ENCODE measurements at places on chromosomes 7 and 10. TPM values are rescaled to one million over a fixed set of nuclear protein-coding genes. Genes with fewer than 3 reads are reported as not detected.

OR2A5 gene
- not detected for total RNA-seq

- DNase-seq, result no peak
Observed at GRCh38 chr7:13179775-13180523, 492.5 kb downstream of the ARL4A start.

DNA sequence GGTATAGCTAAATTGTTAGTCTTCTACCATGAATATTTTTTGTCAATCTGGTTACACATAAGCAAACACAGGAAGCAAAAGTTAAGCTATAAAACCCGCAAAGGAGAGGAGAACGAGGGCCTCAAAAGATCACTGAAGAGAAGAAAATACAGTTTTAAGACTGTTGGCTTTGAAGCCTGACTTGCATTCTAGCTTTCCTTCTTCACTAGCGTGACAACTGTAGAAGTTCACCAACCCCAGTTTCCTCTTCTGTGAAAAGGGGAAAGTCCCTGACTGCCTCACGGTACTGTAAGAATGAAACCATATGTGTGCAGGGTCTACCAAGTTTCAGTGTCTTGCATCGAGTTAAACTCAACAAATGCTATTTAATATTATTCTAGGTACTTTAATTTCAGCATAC is 7.5 kb upstream of the LRRN3 start:
- DNase-seq, result no peak

DNA sequence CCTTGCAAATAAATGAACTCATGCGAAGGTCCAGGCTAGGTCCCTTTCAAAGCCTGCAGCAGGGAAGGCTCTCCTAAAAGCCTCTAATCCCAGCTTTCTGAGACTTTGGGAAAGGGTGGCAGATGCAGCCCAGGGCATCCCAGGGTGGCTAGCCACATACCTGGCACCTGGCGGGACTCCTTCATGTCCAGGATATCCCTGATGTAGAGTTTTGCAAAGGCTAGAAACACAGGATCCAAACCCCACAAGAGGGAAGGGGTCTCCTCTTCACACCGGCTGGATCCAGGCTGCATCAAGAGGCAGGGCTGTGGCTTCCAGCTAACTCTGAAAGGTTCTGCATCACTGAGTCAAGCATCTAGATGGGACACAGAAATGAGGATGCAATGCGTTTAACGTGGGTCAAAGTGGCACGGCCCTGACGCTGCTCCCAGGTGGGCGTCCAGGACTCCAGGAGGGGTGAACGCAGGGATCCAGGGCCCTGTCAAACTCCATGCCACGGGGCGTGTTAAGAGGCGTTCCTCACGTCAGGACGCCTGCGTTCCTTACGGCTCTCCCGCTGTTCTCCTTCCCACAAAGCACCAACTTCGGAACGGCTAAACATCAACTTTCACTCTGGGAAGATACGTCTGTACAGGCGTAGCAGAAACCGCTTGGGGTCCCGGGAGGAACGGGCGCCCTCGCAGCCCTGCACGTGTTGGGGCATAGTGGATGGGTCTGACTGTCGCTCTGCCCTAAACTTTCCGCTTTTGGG is 507 bp downstream of the STN1 start:
- peak; percentile 64 for DNase-seq

SAMD9 gene
- total RNA-seq, result 4.1 TPM

- DNase-seq, result no peak
Observed at GRCh38 chr7:31133497-31133896, 81.4 kb downstream of the ADCYAP1R1 start.

ACHE gene
- total RNA-seq, result 8.5 TPM

GRCh38 chr10:132590752-132591121 is 53.1 kb downstream of the INPP5A start:
- DNase-seq, result no peak

- no peak for DNase-seq
Observed at GRCh38 chr7:102079140-102080018, 207.3 kb upstream of the SH2B2 start.

GRCh38 chr10:13068071-13068470 is 31.9 kb upstream of the OPTN start:
- DNase-seq, result no peak

DNA sequence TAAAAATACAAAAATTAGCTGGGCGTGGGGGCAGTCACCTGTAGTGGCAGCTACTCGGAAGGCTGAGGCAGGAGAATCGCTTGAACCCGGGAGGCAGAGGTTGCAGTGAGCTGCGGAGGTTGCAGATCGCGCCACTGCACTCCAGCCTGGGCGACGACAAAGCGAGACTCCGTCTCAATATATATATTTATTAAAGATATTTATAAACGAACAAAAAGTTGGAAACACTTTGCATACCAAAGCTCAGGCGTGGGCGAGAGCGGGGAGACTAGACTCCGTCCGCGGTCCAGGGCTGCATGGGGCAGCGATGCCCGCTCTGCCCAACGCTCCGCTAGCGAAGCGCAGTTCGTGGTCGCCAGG is 7.9 kb upstream of the CRYGN start:
- no peak for DNase-seq

ARMC3 gene
- total RNA-seq, result not detected

DNA sequence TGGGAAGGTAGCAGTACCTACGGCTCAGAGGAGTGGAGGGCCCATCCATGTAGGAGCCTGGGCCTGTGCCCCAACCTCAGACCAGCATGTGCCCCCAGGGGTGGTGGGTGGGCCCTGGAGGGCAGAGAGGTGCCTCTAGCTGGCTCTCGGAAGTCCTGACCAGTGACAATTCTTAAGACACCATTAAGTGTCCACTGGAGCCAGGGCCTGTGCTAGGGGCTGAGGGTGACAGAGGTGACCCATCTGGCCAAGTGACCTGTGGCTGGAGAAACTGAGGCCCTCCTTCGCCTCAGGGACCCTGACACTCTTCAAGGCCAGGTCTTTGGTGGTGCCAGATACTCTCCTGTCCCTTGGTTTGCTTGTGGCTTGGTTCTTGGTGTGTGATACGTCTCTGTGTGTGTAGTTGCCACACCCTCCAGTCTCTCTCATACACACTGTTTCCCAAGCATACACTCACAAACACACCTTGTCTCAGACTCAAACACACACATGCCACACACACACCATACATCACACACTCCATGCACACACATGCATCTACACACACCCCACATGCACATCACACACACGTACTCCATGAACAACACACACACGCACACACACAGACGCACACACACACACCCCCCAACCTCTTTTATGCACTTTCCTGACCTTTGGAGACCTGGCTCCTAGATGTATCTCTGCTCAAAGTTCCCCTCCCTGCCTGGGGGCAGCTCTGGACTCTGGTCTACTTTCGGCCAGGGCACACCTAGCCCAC is 897 bp upstream of the RAMP3 start:
- no peak for DNase-seq

DNA sequence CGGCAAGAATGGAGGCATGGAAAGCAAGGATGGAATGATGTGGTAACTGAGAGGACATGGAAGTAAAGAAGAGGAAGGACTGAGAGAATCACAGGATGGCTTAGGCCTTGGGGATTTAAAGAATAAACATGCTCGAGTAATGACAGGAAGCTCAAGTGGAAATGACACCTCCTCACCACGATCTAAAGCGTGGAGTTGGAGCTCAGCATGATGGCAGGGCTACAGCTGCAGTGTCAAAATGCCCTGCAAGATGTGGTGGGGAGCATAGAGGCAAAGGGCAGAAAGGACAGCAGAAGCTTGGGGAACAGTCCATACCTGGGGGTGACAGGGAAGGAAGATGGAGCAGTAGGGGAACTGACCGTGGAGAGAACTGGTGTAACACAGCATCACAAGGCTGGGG is 229.5 kb upstream of the PLXNA4 start:
- DNase-seq, result no peak

DNA sequence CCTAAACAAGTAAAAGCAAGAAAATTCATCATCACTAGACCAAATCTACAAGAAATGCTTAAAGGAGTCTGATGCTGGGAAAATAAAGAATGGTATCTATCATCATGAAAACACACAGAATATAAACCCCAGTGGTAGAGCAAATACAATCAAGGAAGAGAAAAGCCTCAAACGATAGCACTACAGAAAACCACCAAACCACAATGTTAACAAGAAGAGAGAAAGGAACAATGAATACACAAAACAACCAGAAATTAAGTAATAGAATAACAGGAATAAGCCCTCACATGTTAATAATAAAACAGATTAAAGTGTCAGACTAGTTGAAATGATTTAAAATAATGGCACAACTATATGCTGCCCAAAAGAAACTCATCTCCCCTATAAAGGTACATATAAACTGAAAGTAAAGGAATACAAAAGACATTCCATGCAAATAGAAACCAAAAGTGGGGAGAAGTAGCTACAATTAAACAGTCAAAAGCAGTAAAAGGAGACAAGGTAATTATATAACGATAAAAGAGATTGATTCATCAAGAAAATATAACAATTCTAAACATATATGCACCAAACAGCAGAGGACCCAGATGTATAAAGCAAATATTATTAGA is 77.3 kb downstream of the JMJD1C start:
- no peak for DNase-seq

DNA sequence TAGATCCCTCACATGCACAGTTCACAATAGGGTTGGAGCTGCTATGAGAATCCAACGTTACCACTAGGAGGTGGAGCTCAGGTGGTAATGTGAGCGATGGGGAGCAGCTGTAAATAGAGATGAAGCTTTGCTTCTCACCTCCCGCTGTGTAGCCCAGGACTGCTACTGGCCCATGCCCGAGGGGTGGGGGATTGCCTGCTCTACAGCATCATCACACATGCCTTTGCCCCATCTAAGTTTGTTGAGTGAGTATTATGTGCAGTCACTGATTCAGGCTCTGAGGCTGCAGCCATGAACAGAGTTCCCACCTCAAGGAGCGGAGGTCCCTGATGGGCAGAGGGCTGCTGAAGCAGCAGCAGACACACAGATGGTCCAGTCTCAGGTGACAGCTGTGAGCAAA is 94.1 kb downstream of the CHST15 start:
- DNase-seq, result no peak

DNA sequence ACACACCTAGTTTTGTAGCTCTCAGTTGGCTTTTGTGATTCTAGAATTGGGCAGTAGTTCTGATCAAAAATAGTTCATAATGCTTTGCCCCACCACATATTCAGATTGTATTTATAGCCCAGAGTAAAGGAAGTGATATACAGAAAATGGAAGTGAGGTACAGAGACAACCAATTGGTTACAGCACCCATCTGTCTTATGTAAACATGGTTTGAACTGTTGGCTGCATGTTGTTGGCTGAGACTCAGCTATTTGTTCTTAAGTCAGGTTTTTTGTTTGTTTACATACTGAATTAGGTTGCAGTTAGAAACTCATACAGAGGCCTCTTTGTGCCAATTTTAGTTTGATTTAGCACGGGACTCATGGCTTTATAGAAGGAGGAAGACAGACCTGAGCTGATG is 158.9 kb upstream of the GPR26 start:
- DNase-seq, result no peak

AKR1C8 gene
- total RNA-seq, result not detected

DNA sequence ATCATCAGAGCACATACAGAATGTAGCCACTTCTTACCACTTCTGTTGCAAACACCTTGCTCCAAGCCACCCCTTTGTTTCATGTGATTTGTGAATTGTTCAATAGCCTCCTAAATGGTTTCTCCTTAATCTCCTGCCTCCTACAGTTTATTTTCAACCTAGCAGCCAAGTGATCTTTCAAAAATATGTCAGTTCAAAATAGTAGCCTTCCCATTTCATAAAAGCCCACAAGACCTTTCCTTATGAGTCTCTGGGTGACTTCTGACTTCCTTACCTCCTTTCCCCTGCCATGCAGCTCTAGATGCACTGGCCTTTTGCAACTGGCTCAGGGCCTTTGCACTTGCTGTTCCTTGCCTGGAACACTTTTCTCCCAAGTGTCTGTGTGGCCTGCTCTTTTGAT is 4.8 kb downstream of the MINDY4 start:
- no peak for DNase-seq

PON3 gene
- total RNA-seq, result 0.99 TPM

DNA sequence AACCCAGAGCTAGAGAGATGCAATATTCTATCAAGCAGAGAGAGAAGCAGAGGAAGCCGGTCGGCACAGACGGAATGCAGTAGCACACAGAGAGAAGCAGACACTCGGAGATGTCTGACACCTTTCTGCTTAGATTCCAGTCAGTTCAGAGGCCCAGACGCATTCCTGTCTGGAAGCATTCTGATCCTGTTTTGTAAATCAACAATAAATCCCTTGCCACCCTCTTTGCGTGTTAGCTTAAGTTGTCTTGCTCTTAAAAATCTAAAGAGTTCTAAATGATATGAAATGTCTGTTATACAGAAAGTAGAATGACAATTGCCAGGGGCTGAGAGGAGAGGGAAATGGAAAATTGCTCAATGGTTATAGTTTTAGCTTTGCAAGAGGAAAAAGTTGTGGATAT is 27.4 kb upstream of the ATRNL1 start:
- no peak for DNase-seq

GRCh38 chr10:107502229-107502985 is 337.9 kb upstream of the SORCS1 start:
- DNase-seq, result no peak

DNA sequence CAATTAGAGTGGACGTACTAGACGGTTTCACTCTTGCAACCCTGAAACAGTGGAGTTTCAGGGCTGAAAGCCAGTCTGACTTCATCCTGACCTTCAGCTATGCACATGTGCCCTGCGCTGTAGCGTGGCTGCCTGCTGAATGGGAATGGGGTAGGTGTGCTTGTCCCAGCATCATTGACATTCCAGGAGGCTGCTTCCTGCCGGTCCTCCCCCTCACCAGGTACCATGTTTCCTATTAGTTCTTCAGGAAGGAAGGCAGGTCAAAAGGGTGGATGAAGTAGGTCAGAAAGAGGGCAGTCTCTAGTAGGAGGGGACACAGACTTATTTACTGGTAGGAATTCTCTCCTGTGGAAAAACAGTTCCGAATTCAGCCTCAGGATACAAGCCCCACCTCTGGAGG is 551.8 kb upstream of the GALNT17 start:
- DNase-seq, result no peak

DNA sequence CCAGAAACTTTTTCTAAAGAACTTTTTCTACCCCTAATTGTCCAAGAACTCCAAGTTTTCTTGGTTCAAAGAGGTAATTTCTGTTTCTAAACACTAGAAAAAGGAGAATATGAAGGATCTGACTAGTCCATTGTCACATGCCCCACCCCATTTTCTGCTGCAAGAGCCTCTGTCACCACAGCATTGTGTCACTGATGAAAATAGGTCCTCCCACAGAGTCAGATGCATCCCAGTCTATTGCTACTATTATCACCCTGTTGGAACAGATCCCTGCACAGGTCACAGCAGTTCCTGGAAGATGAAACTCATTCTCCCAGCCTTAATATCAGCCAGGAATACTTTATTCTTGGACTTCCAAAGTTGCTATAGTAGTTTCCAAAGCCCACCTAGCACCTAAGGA is 7.5 kb upstream of the CFTR start:
- peak; percentile 17 for DNase-seq

GRCh38 chr10:124741922-124742412 is 2.2 kb downstream of the FAM53B start:
- DNase-seq, result no peak

GRCh38 chr7:29262191-29262917 is 67.8 kb downstream of the CHN2 start:
- DNase-seq, result no peak

DNA sequence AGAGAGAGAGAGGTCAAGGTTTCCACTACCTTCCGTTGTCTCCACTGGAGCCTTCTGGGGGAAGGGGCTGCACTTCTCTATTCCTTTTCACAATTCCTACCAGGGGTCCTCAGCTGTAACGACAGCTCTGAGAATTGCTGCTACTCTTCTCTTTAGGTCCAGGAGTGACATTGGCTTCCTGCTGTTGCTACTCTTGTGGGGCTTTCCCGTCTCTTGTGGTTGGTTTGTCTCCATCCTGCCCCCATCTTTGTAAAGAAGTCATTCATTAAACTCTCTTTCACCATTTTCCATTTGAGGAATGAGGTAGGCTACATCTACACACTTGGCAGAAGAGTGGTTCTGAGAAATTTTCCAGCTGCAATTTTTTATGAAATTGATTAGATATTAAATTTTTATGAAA is 238.8 kb upstream of the LYZL1 start:
- no peak for DNase-seq

Data from left cardiac atrium (tissue), 4 donors.